ENCODE measurements at places on chromosomes 13 and 19.

GRCh38 chr13:73860501-73860900, 273.7 kb downstream of the KLF12 start:
- DNase-seq, result no peak

GRCh38 chr19:1035998-1036621, 3.8 kb upstream of the ABCA7 start:
- no peak for DNase-seq

DNA sequence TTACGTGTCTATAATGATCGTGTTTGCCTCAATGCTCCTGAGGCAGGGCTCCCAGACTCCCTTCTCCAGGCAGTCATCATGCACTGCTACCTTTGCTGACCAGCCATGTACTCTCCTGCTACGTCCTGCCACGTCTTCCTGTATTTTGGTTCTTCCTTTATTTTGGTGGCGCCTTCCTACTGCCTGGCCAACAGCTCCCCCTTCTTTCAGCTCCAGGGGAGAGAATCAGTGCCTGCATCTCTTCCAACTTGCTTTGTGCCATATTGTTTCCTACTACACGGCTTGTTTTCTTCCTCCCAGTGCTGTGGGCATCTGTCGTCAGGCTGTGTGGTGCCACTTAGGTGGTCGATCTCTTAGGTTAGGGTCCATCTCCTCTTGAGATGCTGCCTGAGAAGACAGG, 96.2 kb downstream of the FGF9 start:
- DNase-seq, result no peak

DNA sequence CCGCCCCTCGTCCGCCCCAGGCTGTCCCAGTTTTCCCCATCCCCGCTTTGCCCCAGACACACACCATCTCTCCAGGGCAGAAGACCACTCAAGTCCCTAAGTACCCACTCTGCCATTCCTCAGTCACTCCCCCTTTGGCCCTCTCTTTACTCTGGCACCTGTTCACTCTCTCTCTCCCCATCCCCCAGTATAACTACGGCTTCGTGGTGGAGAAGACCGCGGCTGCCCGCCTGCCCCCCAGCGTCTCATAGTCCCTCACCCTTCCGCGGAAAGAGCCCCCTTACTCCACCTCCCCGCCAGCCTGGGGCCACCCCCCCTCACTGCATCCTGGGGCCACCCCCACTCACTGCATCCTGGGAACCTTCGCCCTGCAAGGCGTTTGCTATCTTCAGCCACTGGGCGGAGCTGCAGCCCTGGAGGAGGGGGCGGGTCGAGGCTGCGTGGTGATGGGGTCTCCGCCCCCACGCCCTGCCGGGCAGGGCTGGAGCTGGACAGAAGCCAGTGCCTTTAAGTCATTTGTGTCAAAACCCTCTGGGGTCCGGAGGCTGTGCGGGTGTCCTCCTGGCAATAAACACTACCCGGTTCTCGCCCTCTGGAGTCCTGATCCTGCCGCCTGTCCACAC, 5.0 kb downstream of the MVB12A start:
- DNase-seq, result peak; percentile 67

DNA sequence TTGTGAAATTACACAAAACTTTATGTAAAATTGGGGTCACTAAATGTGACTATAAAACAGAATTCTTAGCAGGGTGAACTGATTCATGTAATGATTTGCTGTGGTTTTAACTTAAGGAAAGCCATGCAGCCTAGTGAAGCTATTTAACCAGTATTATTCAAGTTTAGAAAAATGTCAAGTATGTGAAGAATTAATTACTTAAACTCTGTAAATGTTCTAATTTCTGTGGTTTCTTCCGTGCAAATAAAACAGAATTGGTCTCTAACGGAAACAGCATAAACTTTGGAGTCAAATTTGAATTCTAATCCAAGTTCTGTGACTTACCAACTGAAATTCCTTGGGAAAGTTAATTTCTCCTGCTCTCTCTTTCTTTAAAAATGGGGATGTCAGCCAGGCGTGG, 13.3 kb downstream of the CDC16 start:
- no peak for DNase-seq

DNA sequence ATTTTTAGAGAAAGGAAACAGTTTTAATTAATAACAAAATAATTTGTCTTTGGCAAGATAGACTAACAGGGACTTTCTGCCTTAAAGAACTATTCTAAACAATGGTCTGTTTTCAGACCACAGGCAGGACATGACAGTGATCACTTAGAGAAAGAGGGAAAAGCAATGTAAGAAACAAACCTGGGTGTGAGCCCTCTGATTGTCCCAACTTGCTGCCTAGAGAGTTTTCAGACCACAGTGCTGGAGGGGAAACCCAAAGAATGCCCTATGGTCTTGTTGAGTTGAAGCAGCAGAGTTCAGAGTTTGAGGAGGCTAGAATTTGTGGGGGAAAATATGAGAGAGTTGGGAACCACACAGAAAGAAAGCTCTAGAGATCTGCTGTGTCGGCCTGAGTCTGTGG, 38.1 kb downstream of the DGKH start:
- no peak for DNase-seq

- peak; percentile 72 for DNase-seq
Observed at GRCh38 chr13:50126263-50126992, 111.2 kb downstream of the KCNRG start.

DNA sequence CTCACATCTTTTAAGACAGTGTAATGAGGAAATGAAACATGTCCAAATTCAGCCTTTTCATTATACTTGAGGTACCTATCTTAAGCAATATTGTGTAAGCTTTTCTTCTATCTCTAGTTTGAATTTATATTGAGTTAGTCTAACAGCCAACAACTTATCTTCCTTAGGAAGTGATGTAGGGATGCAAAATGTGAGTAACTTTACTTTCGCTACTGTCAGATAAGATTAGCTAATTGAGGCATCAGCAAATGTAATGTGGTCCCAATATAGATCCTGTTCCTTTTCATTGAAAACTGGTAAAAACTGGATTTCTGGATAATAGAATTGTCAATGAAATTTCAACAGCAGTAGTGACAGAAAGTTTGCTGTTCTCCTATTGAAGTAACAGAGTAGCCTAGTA, 902.2 kb downstream of the GPC5 start:
- no peak for DNase-seq

GRCh38 chr13:100234524-100235136, 145.7 kb downstream of the PCCA start:
- DNase-seq, result no peak

DNA sequence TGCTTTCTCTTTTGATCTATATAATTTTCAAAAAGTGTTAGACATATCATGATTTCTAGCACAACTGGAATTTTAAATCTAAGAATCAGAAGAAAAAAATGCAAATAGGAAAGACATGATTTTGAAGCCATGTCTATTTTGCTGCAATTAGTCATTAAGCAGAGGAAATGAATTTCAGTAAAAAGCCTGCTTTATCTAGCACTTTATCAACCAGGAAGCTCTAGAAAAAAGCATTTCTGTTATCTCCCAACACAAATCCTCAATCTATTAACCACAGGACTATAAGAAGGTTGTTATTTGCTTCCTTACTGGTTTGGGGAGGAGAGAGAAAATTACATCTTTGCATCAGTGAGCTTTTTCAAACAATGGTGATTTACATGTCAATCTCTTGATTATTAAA, 716.7 kb downstream of the DIAPH3 start:
- DNase-seq, result peak; percentile 14

GRCh38 chr13:113442354-113442984, 10.8 kb downstream of the ADPRHL1 start:
- DNase-seq, result no peak

GRCh38 chr13:102355251-102355650, 46.6 kb downstream of the FGF14 start:
- DNase-seq, result no peak

DNA sequence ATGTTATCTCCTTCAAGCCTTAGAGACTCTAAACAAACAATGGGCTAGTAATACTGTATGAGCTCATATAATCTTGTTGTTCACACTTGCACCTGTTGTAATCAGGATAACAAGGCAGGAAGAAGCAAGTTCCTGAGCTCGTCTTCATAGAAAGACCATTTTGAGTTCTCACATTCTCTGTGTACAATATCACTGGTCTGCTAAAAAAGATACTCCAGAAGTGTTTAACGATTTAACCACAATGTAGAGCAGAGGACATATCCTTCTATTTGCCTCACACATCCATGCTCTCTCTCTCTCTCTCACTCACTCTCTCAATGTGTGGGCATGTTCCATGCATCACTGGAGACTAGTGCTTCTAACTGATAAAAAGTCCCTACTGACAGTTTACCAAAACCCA, 122.9 kb downstream of the MIPEP start:
- no peak for DNase-seq

DNA sequence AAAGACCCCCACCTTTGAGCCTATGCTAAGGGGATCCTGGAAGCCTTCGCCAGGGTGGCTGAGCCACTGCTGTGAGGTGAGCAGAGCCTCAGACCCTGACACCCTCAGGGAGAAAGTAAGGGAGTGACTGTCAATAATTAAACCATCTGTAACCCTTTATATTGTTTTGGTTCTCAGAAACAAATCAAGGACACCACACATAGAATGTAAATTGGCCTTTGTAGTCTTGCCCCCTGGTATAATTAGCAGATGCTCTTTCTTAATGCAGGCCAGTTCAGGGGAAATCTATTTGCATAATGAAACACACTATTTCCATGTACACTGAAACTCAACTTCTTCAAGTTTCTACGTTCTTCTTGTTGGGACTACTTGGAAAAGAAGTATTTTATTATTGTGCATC, 127.7 kb upstream of the EDNRB start:
- no peak for DNase-seq

DNA sequence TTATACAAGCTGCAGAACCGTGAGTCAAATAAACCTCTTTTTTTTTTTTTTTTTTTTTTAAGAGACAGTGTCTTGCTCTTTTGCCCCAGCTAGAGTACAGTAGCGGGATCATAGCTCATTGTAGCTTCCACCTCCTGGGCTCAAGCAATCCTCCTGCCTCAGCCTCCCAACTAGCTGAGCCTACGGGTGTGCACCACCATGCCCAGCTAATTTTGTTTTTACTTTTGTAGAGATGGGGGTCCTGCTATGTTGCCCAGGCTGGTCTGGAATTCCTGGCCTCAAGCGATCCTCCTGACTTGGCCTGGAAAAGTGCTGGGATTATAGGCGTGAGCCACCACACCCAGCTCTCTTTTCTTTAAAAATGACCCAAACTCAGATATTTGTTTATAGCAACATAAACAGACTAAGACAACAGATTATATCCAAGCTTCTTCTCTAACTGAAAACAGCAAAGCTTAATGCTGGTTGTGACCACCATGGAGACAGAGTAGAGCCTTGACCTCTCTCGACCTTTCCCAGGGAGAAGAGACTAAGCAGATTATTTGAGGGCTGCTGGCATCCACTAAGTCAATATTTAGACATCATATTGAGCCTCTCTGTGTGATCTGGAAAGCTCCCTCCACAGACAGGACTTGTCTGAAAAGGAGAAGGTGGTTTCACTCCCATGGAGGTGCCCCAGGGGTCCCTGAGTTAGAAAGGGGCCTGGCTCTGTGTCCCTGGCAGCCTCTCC, 150.0 kb downstream of the KCTD15 start:
- no peak for DNase-seq

DNA sequence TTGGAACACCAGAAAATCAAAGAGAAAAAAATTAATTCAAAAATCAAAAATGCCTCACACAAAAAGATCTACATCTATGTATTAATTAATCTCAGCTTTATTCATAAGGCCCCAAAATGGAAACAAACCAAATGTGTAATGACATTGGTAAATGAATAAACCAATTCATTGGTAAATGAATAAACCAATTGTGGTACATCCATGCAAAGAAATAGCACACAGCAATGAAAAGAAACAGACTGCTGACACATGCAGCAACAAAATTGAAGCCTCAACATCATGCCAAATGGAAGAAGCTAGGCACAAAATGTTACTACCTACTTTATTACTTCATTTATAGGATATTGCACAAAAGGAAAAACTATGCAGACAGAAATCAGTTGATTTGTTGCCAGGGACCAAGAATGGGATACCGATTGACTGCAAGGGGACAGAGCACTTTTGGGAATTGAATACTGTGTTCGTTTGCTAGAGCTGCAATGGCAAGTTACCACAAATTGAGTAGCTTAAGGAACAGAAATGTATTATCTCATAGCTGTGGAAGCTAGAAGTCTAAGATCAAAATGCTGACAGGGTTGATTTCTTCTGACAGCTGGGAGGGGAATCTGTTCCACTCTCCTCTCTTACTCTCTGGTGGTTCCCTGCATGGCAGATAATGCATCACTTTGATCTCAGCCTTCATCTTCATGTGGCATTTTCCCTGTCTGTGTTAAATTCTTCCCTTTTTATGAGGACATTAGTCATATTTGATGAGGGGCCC, 252.8 kb downstream of the RFC3 start:
- no peak for DNase-seq

DNA sequence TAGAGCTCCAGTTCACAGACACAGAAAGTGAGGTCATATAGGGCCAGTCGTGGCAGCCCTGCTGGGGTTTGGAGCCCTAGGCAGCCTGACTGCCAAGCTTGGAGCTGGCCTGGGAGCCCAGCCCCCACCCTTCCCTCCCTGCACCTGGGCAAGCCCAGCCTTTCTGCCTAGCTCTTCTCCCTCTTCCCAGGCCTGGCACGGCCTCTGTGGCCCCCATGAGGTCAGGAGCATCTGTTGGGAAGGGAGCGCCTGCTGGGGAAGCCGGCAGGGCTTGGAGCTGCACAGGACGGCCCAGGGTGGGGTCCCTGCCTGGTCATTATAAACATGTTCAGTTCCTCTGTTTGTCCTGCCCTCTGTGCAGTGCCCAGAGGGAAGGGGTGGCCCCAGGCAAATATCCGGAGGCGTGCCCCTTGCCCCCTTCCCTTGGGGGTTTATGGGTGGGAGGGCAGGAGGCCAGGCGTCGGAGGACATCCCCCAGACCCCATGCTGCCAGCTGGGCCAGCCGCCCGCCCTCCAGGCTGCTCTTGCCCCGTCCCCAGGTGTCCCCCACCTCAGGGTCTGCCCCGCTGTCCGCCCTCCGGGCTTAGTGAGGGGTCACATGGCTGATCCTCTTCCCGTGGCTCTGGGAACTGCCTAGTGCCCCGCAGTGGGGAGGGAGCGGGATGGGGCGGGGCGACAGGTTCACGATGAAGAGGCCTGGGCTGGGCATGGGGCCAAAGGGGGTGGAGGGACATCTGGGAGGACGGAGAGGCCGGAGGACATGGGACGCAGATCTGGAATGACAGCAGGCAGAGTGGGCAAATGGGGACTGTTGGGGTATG, 30.0 kb upstream of the NCCRP1 start:
- no peak for DNase-seq

All from KBM-7 (cell line).